Activated T-helper 1 cell treated with anti-CD3 and anti-CD28 coated beads, Interleukin-2, amount 50 U/mL, for 16 hours (primary cell): ENCODE measurements at places on chromosomes 11 and 22.

DNA sequence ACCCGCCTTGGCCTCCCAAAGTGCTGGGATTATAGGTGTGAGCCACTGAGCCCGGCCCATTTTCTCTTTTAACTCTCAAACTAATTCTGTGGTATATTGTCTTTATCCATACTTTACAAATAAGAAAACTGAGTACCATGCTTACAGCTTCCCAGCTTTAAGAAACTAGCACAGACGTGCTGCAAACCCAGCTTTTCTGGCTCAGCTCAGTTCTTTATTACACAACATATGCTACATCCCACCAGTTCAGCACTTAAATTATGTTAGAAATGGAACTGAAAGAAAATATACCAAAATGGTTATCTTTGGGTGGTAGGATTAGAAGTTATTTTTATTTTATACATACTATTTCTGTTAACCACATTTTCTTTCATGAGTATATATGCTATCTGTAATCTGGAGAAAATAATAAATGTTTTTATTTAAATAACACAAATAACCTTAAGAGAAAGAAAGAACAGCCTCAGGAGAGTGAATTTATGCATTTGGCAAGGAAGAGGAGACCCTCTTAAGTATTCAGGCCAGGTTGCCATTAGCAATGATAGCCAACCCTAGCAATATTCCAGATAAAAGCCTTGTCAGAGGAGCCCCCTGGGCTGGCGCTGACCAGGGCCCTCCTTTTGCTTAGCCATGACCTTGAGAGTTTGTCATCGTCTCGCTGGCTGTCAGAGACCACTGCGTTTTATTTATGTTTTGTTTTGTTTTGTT is 33.8 kb downstream of the SLN start:
- DNase-seq = no peak

DNA sequence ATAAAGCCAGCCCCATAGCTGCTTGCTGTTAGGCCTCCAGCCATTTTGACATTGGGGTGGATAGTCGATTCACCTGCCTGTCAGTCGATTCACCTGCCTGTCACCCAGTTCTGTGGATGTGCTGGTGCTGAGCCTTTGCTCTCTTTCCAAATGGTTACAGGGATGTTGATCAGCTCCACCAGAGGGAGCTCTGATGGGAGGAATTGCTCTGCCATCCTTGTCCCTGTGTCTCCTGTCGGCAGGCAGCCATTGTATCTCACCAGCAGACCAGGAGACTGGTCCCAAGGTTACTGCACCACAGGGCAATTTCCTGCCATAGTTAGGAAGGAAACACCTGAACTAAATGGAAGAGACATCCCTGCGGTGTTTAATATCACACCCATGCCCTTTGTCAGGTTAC is 6.1 kb downstream of the MPEG1 start:
- DNase-seq = no peak

GRCh38 chr11:7518811-7519562 is 5.2 kb downstream of the PPFIBP2 start:
- DNase-seq = no peak

DNA sequence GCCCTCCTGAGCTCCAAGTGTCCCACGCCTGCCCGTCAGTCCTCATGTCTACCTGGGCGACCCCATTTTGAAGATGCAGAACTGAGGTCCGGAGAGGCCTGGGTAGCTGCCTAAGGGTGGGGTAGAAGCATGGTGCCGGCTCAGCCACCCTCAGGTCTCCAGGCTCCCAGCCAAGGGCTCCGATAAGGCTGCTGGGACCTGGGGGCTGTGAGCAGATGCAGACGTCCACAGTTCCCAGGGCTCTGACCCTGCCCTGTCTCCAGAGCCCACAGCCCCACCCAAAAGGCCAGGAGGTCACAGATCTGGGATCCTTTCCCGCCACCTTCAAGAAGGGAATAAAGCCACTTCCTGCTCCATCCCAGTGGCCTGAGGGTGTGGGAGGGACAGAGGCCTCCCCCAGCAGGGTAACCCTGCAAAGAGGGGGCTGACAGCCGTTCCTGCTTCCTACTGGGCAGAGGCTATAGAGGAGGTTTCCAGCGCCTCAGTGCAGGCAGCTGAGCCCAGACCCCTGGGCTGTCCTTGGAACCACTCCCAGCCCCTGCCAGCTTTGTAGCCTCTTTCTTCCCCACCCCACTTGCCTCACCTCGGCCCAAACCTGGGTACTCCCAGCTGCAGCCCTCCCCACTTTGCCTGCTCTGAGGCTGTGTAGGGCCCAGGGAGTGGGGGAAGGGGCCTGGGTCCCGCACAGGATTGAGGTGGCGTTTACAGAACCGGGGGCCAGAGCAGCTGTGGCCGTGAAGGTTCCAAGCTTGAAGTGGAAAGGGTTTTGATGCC is 85.5 kb downstream of the CDKN1C start:
- no peak for DNase-seq

DNA sequence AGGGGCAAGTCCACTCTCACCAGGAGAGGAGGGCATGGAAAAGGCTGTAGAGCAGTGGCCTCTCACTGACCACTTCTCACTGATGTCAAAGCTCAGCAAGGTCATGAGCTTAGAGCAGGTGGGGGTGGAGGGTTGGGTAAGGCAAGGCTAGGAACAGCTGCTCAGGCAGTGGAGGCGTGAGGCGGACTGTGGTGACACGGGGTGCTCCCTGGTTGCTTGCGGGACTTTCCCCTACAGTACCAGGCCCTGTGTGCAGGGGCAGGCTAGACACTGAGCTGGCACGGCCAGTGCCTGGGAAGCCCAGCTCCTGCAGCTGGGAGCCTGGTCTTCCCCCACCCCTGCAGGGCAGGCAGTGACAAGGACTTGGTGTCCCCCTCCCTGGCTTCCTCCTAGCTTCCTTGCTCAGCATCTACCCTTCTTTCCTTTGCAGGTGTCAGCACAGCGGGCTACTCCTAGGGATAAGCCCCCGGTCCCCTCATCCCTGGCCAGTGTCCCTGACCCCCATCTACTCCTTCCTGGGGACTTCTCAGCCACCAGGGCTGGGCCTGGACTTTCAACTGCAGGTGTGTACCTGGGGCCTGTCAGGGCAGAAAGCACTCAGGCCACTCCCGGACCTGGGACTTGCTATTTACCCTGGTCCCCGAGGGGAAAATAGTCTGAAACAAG is 45.6 kb downstream of the PISD start:
- DNase-seq = no peak

- DNase-seq = no peak
Measured at GRCh38 chr11:95256321-95256779, 25.3 kb upstream of the SESN3 start.

DNA sequence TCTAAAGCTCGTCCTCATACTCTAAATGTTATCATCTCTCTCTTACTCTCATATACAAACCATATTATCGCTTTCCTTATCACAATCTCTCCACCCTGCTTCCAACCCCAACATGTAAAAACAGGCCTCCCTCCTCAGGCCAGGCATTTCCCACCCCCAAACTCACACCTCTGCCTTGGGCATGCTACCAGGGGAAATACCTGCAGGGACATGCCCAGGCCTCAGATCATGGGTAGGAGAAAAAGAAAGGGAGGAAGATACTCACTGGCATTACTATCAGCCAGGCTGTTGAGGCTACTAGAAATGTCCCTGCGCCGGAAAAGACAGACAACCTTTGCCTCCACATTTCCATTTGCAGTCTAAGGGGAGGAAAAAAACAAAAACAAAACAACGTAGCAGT is 1.8 kb downstream of the MTA2 start:
- no peak for DNase-seq

DNA sequence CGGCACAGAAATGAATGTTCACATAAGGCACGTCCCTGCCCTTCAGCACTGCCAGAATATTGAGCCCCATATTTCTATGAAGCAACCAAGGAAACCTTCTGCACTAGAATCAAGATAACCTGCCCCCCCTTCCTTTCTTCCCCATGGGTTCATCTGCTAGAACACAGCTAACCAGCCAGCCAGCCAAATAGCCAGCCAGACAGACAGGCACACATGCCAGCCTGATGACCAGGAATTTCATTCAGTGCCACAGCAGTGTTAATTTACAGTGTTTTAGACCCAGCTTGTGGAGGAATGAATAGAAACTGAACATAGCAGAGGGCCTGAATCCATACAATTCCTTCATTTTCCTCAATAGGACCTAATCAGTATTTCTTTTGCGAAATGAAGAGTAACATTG is 57.0 kb downstream of the TENM4 start:
- no peak for DNase-seq

DNA sequence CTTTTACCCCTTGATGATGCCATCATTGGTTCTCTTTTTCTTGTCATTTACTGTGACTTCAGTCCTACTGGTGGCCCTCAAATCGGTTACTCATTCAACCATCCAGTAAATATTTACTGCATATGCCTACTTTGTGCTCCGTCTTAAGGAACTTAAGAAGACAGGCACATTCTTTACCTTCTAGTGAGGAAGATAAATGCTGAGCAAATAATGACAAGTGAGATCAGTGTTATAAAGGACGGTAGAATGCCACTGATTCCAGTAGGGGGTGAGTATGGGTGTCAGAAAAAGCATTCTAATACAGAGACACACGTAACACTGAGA is 1.6 kb downstream of the ANKRD42 start:
- no peak for DNase-seq

GRCh38 chr11:119779195-119780071 is 50.4 kb upstream of the NECTIN1 start:
- no peak for DNase-seq

GRCh38 chr22:47372596-47373385 is 610.3 kb downstream of the TBC1D22A start:
- DNase-seq = no peak

GRCh38 chr22:50114221-50115021 is 24.6 kb downstream of the MOV10L1 start:
- DNase-seq = no peak

GRCh38 chr11:7532405-7533145 is 18.8 kb downstream of the PPFIBP2 start:
- DNase-seq = no peak

- no peak for DNase-seq
Measured at GRCh38 chr11:30919389-30920152, 333.4 kb upstream of the MPPED2 start.

DNA sequence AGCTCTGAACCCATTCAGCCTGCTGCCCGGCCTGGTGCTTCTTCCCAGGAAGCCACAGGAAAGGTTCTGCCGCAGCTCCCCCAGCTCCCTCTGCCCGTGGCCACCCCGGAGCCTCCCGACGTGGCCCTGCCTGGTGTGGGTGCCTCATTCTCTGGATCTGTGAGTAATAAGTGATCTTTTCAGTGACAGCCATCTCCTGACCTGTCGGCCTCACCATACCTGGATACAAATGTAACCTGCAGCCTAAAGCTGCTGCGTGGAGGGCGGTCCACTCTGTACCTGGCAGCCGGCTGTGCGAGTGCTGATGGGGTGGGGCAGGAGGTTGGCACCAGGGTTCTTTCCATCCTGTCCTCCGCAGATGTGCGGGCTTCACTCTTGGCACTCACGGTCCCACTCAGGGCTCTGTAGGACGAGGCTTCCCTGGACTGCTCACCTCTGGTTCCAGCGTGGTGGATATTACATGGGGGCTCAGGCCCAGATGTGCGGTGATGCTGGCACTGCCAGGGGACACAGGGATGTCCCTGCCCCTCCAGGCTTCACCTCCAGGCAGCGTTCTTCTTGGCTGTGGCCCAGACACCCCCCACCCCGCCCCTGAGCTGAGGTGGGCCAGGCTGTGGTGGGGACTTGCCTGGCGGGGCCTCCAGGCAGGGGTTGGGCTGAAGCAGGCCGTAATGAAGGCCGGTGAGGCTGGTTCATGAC is 748.5 kb downstream of the BRD1 start:
- DNase-seq = no peak

DNA sequence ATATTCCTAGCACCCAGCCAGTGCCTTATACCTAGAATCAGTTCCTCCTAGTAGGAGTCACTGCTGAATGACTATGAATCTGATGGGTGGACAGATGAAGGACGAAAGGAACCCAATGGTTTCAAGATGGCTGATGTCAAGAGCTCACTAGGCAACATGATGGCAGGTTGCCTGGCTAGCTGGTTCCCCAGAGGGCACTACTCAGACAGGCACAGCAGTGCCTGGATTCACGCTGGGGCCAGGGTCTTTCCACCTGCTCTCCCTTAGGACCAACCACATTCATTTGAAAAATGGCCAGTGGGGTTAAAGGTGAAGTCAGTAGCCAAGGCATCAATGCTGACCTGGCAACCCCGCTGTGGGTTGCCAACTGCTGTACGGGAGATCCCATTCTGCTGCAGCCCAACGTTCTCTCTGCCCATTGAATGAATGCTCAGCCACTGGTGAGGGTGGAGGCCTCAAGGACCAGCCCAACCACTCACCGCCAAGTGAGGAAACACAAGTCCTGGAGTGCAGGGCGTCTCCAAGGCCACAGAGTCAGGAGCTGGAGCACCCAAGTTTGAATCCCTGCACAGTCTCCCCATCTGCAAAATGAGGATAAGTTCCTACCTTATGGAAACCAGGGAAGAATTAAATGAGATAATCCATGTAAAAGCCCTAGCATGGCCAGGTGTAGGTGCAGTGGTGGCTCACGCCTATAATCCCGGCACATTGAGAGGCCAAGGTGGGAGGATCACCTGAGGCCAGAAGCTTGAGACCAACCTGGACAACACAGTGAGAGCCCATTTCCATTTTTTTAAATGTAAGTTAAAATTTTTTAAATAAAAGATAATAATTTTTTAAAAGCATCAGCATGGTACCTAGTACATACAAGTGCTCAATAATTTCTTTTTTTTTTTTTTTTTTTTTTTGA is 12.4 kb downstream of the MYH9 start:
- DNase-seq = no peak

- no peak for DNase-seq
Measured at GRCh38 chr22:27934069-27934468, 15.0 kb upstream of the PITPNB start.

DNA sequence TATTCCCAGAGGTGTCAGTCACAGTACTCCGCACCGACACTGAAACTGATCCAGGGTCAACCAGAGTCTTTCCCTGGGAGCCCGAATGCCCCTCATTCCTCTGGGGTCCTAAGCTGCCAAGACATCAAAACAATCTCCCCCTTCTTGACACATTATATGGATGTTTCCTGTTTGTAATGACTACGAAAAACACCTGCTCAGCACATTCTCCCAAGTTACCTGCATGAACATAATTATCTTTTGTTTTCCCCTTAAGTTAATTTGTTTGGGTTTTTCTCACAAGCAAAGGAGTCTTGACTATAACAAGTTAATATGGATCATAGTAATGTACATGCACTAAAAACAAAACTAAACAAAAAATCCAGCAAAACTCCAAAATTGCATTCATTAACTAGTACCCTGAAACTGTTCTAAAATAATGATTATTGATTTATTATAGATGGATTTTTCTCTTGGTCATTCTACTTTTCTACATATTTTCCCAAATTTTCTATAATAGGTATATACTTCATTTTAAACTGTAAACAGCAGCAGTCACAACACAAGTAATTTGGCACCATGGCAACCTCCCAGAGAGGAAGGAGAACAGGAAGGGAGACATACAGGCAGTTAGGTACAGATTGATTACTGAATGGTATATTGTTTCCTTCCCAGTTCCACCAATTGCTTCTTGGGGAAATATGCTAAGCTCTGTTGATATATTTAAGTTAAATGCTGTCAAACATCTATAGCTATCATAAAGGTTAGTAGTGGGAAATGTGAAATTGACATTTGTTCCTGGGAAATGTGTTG is 631.5 kb downstream of the METTL15 start:
- no peak for DNase-seq

GRCh38 chr22:17336061-17336460 is 33.2 kb upstream of the CECR2 start:
- DNase-seq = no peak

- DNase-seq = no peak
Measured at GRCh38 chr11:72410956-72411355, 23.4 kb downstream of the CLPB start.

- no peak for DNase-seq
Measured at GRCh38 chr22:18120857-18121256, 10.2 kb downstream of the TUBA8 start.

- DNase-seq = no peak
Measured at GRCh38 chr11:111441443-111441842, 62.4 kb upstream of the POU2AF1 start.
